ENCODE measurements at places on chromosomes 2 and 18.
A peak's percentile ranks its signal among the peaks of the same experiment; 100 is the strongest.

GRCh38 chr2:224433442-224433841 is 31.5 kb upstream of the FAM124B start:
- no peak for DNase-seq

GRCh38 chr2:63131196-63131595 is 80.6 kb downstream of the OTX1 start:
- DNase-seq = no peak

DNA sequence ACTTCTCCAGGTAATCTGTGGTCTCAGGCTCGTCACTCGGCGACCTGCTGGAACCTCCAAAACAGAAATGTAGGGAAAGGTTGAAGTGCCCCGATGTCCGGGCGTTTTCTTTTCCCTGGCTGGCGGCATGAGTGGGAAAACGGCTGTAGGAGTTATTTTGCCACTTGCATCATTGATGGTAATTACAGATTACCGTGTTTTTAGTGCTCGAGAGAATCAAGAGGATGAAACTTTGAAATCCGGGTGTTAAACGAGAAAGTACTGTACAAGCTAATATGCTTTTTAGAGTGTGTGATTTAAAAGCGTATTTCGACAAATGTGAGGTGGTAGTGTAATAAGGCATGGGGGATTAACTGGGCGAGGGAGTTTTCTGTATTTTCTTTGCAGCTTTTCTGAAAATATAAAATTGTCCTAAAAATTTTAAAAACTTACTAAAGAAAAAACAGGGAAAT is 819 bp downstream of the GRHL1 start:
- no peak for DNase-seq

DNA sequence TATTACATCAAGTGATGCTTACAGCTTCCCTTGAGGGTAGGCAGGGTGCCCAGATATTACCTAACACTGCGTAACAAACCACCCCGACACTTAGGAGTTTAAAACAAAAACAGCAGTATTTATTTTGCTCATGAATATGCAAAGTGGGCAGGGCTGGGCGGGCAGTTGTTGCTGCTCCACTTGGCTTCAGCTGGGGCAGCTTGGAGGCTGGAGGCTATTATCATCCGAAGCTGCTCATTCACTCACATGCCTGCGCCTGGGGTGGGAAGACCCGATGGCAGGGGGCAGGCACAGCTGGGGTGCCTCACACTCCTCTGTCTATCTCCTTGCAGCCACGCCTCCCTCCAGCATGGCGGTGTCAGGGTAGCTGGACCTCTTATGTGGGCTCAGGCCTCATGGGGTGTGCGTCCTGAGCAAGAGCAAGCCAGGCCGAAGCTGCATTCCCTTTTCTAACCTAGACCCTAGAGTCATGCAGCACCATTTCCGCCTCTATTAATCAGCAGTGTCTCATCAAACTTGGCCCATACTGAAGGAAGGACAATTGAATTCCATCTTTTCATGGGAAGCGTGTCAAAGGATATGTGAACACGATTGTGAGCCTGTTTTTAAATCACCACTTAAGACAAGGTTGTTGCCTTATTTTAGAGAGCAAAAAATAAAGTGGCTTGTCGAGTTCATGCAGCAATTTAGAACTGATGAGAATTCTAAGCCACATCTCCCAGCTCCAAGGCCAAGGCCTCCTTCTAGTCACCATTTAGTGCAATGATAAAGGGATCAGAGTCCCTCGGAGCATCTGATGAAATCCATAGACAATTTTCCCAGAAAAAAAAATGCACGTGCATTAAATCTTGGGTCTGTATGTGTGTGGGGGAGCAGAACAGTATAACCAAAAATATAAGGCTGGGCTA is 54.9 kb downstream of the SDC1 start:
- DNase-seq = no peak

GRCh38 chr2:147806846-147807245 is 38.0 kb upstream of the ACVR2A start:
- no peak for DNase-seq

DNA sequence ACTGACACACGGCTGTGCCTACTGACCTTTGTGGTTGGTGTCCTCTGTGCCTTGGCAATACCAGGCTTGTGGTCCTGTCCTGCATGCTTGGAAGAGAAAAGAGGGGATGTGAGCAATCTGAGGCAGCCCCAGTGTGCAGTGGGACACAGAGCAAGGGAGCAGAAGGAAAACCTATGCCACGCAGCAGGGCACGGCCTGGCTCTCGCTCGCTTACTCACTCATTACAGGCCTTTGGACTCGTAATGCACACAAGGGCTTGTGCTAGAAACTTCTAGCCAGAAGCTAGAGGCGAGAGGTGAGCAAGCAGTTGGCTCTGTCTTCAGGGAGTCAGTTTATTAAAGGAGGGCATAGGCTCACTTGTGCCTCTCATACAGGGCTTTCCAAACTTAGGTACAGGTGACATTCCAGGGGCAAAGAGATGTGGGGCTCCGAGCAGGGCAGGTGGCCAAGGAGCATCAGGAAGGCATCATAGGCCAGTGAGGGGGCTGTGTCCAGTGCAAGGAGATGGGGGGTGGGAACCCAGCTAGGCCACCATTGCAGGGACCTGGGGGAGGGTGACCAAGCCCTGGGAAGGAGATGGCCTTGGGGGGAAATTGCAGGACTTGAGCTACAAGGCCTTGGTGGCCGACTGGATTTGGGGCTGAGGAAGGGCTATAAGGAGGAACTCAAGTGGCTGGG is 100.8 kb downstream of the DYSF start:
- no peak for DNase-seq

- DNase-seq = no peak
Observed at GRCh38 chr2:72129681-72130340, 17.9 kb downstream of the CYP26B1 start.

- no peak for DNase-seq
Observed at GRCh38 chr2:126634273-126634861, 21.6 kb upstream of the GYPC start.

GRCh38 chr2:222057347-222058073 is 241.3 kb downstream of the PAX3 start:
- no peak for DNase-seq

- DNase-seq = no peak
Observed at GRCh38 chr2:218970894-218971293, 11.4 kb downstream of the CDK5R2 start.

- DNase-seq = no peak
Observed at GRCh38 chr2:201622306-201622970, 20.9 kb downstream of the TMEM237 start.

DNA sequence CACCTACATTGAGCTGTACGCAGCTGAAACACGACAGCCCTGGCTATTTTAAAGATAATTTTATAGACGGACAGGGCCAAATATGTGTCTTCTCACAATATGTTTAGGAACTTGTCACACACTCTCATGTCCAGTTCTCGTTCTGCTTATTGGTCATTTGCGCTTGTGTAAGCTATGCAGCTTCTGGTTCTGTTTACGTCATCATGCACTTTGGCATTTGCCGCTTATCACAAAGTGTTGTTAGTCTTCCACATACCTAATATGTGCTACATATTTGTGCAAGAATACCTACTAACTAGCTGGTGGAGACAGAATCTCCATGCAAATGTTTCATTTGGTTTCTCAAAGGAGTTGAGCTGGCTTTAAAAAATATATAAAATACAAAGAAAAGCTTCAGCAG is 7.5 kb upstream of the ZNF516 start:
- DNase-seq = no peak

- no peak for DNase-seq
Observed at GRCh38 chr2:42317486-42317885, 43.5 kb downstream of the COX7A2L start.

GRCh38 chr2:30486655-30487054 is 39.6 kb downstream of the LCLAT1 start:
- no peak for DNase-seq

- no peak for DNase-seq
Observed at GRCh38 chr2:229118927-229119326, 152.2 kb downstream of the PID1 start.

- no peak for DNase-seq
Observed at GRCh38 chr18:48045744-48046143, 115.3 kb upstream of the SMAD2 start.

DNA sequence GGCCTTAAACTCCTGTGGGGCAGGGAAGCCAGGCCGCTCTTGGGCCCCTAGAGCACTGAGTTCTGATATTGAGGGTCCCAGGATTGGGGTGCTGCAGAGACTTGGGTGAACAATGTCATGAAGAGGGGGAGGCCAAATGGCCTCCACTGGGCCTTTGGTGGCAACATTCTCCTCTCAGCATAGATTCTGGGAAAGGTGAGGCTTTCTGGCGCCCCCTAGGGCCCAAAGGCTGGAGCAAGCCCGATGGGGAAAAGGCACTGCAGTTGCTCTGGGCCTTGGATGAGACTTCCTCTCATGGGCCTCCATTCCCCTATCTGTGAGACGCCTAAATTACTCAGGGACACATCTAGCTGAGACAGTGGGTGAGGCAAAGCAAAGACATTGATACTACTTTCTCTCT is 84.8 kb downstream of the ACAA2 start:
- DNase-seq = no peak

GRCh38 chr18:60754413-60755009 is 381.9 kb upstream of the MC4R start:
- no peak for DNase-seq

DNA sequence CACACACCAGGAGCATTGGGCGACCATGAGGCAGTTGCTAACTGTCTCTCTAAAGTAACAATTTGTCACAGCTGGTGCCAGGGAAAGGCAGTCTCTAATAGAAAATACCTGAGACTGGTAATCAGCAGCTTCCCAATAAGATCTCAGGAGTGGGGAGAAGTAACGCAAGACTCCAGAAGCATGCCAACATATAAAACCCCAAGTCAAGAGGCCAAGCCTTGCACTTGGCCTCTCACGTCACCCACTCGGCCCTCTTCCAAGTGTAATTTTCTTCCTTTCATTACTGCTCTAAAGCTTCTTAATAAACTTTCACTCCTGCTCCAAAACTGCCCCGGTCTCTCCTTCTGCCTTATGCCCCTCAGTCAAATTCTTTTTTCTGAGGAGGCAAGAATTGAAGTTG is 455.6 kb upstream of the ACVR2A start:
- no peak for DNase-seq

DNA sequence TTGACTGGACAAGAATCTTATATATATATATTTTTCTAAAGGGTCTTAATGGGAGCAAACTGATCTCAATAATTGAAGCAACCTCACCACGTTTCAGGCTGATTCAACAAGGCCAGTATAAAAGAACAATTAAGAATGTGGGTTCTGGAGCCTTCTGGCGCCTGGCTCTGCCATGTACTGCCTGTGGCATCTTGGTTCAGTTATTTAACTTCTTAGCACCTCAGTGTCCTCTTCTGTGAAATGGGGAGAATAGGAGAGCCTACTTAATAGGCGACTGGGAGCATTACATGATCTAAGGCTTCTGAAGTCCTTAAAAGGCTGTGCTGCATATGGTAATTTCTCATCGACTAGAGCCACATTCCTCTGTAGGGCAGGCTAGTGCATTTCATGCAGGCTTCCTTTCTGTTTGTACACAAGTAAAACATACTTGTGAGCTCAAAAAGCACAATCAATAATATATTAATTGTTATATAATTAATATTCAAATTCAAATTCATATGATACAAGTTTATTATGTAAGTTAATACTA is 118.4 kb upstream of the LYPD1 start:
- DNase-seq = no peak

GRCh38 chr2:12479065-12479601 is 237.6 kb upstream of the TRIB2 start:
- DNase-seq = no peak

DNA sequence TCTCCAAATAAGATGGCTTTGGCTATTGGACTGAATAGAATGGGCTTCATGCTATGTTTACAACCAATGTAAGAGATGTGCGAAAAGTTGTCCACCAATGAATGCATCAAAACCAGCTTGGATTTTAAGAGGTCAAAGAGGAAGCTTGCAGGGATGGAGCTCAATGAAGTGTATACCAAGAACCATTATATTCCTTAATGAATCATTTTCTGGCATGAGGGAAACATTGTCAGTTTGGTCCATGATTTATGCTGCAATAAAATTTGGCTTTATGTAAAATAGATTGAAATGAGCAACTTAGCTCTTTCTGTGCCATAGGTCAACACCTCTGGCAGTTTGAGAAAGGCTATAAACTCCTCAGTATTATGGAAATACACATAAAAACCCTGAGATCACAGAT is 107.3 kb downstream of the SH3BP4 start:
- DNase-seq = no peak

DNA sequence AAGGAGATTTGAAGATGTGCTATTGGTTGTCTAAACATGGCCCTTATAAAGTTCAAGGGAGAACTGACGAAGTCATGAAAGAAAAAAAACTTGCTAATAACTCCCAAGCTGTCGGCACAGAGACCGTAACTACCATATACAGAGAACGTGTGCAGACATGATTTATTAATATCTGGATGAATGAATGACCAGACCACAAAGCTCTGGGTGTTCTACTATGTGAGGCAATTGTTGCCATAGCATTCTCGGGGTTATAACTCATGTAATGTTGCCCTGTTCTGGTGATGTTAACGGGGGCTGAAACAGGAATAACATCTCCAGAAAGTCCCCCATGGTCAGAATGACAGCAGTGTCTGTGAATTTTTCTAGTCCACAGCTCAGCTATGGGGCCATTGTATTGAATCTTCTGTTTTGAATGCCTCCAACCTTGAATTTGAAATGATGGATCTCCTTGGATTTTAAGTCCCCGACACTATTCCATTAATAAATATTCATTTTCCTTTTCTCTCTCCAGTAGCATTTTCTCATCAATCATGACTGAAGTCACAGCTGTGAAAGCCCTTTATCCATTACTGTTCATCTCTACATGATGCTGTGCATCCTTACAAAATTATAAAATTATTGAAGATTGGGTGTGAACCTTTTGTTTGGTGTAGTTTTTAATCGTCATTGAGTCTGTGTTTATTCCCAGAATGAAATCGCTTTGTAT is 483.4 kb upstream of the KLHL29 start:
- no peak for DNase-seq

- no peak for DNase-seq
Observed at GRCh38 chr2:31440764-31441163, 26.2 kb upstream of the XDH start.

DNA sequence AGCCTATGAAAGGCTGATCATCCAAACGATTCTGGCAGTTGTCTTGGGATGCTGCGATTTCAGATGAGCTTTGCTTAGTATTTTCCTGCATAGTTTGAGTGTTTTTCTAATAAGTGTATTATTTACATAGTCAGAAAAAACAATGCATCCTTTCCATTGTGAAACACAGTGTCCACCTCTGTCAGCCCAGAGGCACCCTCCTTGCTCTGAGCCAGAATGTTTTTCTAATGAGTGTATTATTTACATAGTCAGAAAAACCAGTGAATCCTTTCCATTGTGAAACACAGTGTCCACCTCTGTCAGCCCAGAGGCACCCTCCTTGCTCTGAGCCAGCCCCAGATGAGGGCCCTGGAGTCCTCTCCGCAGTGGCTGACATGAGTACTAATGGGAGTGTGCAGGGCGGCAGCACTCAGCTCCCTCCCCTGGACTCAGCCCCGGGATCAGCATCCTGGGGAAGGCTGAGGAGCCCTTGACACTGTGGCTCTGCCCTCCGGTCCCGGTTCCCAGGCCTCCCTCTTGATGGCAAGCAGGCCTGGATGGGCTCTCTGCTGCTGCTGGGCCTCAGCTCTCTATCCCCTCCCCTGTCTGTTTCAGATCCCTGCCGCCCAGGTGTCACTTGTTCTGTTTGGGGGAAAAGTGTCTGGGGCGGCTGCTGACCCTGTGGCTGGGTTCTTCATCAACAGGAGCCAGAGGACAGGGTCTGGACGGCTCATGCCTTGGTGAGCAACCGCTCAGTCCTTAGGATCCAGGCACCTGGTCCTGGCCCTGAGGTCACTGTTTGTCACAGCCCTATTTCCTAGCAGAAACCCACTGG is 5.9 kb downstream of the MFSD2B start:
- DNase-seq = peak; percentile 25
